ENCODE measurements at places on chromosomes 13 and 19.

- DNase-seq: no peak
These were observed 141.7 kb upstream of the SERP2 start for GRCh38 chr13:44231786-44232516.

GRCh38 chr19:3183721-3184641 is 1.7 kb upstream of the NCLN start:
- DNase-seq: no peak

GRCh38 chr19:11708457-11708856 is 30.3 kb downstream of the ZNF823 start:
- no peak for DNase-seq

DNA sequence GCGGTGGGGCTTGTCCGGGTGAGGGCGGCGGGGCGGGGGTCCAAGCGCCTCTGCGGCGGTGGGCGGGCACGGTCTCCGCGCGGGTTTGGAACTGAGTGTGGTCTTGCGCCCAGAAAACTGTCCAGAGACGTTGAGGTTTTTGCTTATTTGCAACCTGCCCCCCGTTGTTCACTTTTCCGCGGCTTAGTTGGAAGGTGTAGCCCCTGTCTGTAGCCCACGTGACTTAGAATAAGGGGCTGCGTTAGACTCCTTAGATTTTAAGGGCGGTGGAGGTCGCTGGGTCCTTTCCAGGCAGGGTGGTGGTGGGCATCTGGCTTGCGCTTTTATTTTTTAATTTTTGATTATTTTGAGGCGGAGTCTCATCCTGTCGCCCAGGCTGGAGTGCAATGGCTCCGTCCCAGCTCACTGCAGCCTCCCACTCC is 748 bp downstream of the RPS15 start:
- no peak for DNase-seq

GRCh38 chr13:75825594-75825993 is 189.5 kb downstream of the LMO7 start:
- no peak for DNase-seq

Data from stimulated activated CD8-positive, alpha-beta memory T cell treated with anti-CD3 and anti-CD28 coated beads, Interleukin-15, amount 100 ng/mL, for 24 hours (primary cell).